Activated naive CD4-positive, alpha-beta T cell treated with anti-CD3 and anti-CD28 coated beads for 36 hours (primary cell): ENCODE measurements at places on chromosomes 12 and 14.

GRCh38 chr14:94388384-94389103 is at the start of gene SERPINA1:
TSS of gene SERPINA1 (minus strand) at chr14:94388602. CDS start at chr14:94383237, 5,365 bp downstream.
- H3K4me1 ChIP-seq, result peaks cover 28% of the 10 kb centered on the region
- no peak within 1 kb of the TSS for H3K4me3 ChIP-seq
- no peaks in the 10 kb centered on the region for H3K36me3 ChIP-seq
- no peaks in the 10 kb centered on the region for H3K27me3 ChIP-seq
- no peak within 1 kb of the TSS for H3K27ac ChIP-seq

- no peak overlapping the region for H3K27ac ChIP-seq
- H3K4me1 ChIP-seq, result no peaks in the 10 kb centered on the region
- no peak for DNase-seq
- no peak overlapping the region for H3K4me3 ChIP-seq
- no peaks in the 10 kb centered on the region for H3K27me3 ChIP-seq
Observed at GRCh38 chr14:100777818-100778525, 47.9 kb upstream of the MEG3 start.

- H3K27me3 ChIP-seq, result peaks cover 38% of the 10 kb centered on the region
- no peaks in the 10 kb centered on the region for H3K36me3 ChIP-seq
- H3K4me3 ChIP-seq, result no peak overlapping the region
- no peak for DNase-seq
- no peaks in the 10 kb centered on the region for H3K4me1 ChIP-seq
- H3K27ac ChIP-seq, result no peak overlapping the region
Observed at GRCh38 chr14:100714258-100714892, 12.3 kb upstream of the DLK1 start.

DNA sequence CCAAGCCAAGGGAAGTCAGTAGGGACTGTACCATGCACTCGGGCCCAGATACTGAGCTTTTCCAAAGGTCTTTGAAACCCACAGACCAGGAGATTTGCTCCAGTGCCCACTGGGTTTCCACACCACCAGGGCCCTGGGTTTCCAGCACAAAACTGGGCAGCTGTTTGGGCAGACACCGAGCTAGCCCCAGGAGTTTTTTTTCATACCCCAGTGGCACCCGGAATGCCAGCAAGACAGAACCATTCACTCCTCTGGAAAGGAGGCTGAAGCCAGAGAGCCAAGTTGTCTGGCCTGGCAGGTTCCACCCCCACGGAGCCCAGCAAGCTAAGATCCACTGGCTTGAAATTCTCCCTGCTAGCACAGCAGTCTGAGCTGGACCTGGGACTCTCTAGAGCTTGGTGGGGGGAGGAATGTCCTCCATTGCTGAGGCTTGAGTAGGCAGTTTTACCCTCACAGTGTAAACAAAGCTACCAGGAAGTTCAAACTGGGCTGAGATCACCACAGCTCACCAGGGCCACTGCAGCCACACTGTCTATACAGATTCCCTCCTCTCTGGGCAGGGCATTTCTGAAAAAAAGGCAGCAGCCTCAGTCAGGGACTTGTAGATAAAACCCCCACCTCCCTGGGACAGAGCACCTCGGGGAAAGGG is 793.7 kb downstream of the RPS29 start:
- H3K27me3 ChIP-seq, result no peaks in the 10 kb centered on the region
- no peaks in the 10 kb centered on the region for H3K36me3 ChIP-seq
- no peak overlapping the region for H3K4me3 ChIP-seq
- no peak for DNase-seq

DNA sequence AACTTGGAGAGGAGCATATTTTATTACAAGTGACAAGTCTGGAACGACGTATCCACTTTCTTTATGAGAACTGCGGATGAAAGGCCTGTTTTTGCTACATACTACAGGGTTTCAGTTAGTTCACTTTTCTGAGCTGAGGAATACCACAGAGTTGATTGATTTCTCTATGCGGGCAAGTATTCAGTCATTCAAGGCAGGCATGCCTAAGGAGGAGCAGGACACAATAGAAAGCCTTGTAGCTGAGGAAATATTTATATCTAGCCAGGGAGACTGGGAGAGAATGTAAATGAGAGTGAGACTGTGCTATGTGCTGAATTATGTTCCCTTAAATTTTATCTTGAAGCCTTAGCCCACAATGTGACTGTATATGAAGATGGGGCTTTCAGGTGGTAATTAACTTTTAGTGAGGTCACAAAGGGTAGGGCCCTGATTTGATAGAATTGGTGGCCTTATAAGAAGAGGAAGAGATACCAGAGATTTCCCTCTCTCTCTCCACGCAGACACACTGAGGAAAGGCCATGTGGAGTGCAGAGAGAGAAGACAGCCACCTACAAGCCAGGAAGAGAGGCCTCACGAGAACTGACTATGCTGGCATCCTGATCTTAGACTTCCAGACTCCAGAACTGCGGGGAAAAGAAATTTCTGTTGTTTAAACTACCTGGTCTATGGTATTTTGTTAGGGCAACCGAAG is 459.0 kb upstream of the ATP2B1 start:
- H3K36me3 ChIP-seq, result no peaks in the 10 kb centered on the region
- no peak overlapping the region for H3K27ac ChIP-seq
- DNase-seq, result no peak
- no peak overlapping the region for H3K4me3 ChIP-seq
- no peaks in the 10 kb centered on the region for H3K4me1 ChIP-seq

GRCh38 chr14:94051779-94052178 is 25.6 kb downstream of the OTUB2 start:
- peaks cover 49% of the 10 kb centered on the region for H3K36me3 ChIP-seq
- no peak for DNase-seq
- H3K4me1 ChIP-seq, result peaks cover 6% of the 10 kb centered on the region

GRCh38 chr14:26124896-26125438 is 472.9 kb downstream of the NOVA1 start:
- H3K27ac ChIP-seq, result no peak overlapping the region
- H3K4me1 ChIP-seq, result no peaks in the 10 kb centered on the region
- H3K36me3 ChIP-seq, result no peaks in the 10 kb centered on the region
- DNase-seq, result no peak

DNA sequence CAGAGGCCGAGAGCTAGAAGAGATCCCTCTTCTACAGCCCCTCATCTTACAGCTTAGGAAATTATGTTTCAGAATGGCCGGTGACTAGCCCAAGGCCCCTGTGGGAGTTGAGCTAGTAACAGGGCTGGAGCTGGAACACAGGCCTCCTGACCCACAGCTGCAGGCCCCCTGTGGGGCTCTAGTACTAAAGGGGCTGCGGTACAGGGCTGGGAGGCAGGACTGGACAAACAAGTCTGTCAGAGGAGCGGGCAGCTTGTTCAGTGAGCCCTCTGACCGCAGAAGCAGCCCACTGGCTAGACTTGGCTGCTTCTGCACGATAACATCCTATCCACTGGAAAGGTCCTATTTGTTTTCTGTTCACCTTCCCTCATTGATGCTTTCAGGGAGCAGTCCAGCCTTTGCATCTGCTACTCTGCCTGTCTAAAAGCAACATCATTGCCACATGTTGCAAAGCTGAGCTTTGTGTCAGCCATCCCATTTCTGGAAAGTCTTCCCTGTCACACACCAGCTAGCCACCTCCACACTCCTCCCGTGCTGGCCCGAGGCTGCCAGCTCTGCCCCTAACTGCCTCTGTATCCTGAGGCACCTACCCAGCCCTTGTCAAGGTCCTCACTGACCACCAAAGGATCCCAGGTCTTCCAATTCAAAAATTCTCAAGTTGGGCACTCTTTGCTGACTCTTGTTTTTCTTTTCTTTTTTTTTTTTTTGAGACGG is 10.2 kb downstream of the PSMC1 start:
- no peaks in the 10 kb centered on the region for H3K4me1 ChIP-seq
- H3K27ac ChIP-seq, result no peak overlapping the region
- peaks cover 41% of the 10 kb centered on the region for H3K36me3 ChIP-seq
- H3K4me3 ChIP-seq, result no peak overlapping the region

GRCh38 chr14:94914191-94914590 is 144.3 kb upstream of the GSC start:
- H3K4me1 ChIP-seq, result no peaks in the 10 kb centered on the region
- DNase-seq, result no peak
- H3K27ac ChIP-seq, result no peak overlapping the region
- H3K27me3 ChIP-seq, result peaks cover 19% of the 10 kb centered on the region
- H3K36me3 ChIP-seq, result no peaks in the 10 kb centered on the region
- H3K4me3 ChIP-seq, result no peak overlapping the region

GRCh38 chr12:106896603-106897002 is 59.1 kb upstream of the TMEM263 start:
- H3K4me1 ChIP-seq, result peaks cover 3% of the 10 kb centered on the region
- no peaks in the 10 kb centered on the region for H3K36me3 ChIP-seq
- H3K27ac ChIP-seq, result no peak overlapping the region
- no peak for DNase-seq
- no peak overlapping the region for H3K4me3 ChIP-seq
- no peaks in the 10 kb centered on the region for H3K27me3 ChIP-seq

- H3K4me1 ChIP-seq, result peaks cover 15% of the 10 kb centered on the region
- no peaks in the 10 kb centered on the region for H3K36me3 ChIP-seq
- peak; percentile 39 for DNase-seq
- H3K4me3 ChIP-seq, result no peak overlapping the region
- no peaks in the 10 kb centered on the region for H3K27me3 ChIP-seq
Observed at GRCh38 chr12:31773867-31774266, 45.0 kb upstream of the AMN1 start.

- H3K36me3 ChIP-seq, result peaks cover 1% of the 10 kb centered on the region
- no peaks in the 10 kb centered on the region for H3K27me3 ChIP-seq
- no peak overlapping the region for H3K27ac ChIP-seq
- no peak overlapping the region for H3K4me3 ChIP-seq
- no peak for DNase-seq
Observed at GRCh38 chr12:24861766-24862540, 86.9 kb downstream of the BCAT1 start.

DNA sequence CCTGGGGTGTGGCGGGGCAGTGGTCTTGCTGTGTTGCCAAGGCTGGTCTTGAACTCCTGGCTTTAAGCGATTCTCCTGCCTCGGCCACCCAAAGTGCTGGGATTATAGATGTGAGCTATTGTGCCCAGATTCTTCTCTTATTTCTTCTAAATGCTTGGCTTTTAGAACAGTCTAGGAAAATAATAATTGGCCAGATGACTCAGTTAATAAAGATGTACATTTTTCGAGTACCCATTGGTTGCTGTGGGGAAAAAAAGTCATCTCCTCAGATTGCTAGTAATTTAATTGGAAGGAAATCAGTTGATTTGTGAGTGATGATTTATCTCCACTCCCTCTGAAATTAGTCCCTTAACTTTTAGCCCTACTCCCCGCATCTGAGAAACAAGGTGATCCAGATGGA is 45.5 kb downstream of the CHST11 start:
- H3K27ac ChIP-seq, result no peak overlapping the region
- no peak for DNase-seq
- no peak overlapping the region for H3K4me3 ChIP-seq
- H3K4me1 ChIP-seq, result peaks cover 67% of the 10 kb centered on the region
- H3K36me3 ChIP-seq, result no peaks in the 10 kb centered on the region
- H3K27me3 ChIP-seq, result no peaks in the 10 kb centered on the region

- H3K27me3 ChIP-seq, result no peaks in the 10 kb centered on the region
- peak overlapping the region; percentile 96 for H3K27ac ChIP-seq
- peaks cover 4% of the 10 kb centered on the region for H3K36me3 ChIP-seq
- peak overlapping the region; percentile 95 for H3K4me3 ChIP-seq
Observed at GRCh38 chr12:29382251-29382650, 1.3 kb upstream of the ERGIC2 start.

DNA sequence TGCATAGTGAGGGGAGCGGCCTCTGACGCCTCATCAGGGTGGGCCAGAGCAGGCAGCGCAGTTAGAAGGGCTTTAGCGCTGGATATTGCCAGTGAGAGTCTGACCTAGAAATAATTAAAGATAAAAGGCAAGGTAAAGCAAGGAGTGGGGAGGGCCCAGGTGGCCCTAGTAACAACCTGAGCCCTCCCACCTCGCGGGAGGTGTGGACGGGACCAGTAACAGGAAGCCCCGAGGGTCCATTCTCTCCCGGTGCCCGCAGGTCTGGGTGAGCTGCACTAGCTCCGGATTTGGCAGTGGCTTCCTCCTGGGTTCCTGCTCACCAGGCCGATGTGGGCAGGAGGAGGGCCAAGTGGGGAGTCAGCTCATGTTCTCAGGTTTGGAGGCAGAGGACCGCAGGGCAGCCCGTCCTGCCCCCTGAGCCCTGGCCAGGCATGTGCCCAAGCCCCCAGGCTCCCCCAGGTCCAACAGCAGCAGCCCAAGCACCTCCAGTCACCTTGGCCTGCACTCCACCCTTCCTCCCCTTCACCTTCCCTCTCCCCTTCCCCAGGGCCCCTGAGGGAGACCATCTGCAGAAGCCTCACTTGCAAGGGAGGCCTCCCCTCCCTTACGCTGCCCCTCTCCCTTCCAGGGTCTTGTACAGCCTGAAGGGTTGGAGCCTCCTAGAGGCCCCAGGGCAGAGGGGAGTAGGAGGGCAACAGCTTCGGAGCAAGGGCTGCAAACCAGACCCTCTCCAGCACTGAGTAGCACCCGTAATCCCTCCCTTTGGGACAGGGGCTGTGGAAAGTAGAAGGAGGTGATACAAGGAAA is 144.3 kb upstream of the FKBP4 start:
- no peak overlapping the region for H3K4me3 ChIP-seq
- DNase-seq, result no peak
- peaks cover 21% of the 10 kb centered on the region for H3K27me3 ChIP-seq
- H3K4me1 ChIP-seq, result no peaks in the 10 kb centered on the region
- H3K27ac ChIP-seq, result no peak overlapping the region

- no peaks in the 10 kb centered on the region for H3K27me3 ChIP-seq
- no peak overlapping the region for H3K4me3 ChIP-seq
Observed at GRCh38 chr14:102200690-102201352, 61.1 kb downstream of the WDR20 start.

GRCh38 chr12:46304070-46304469 is 35.2 kb upstream of the SLC38A1 start:
- H3K4me3 ChIP-seq, result no peak overlapping the region
- H3K36me3 ChIP-seq, result peaks cover 2% of the 10 kb centered on the region
- peaks cover 8% of the 10 kb centered on the region for H3K4me1 ChIP-seq
- no peak for DNase-seq
- H3K27ac ChIP-seq, result no peak overlapping the region

- no peak overlapping the region for H3K27ac ChIP-seq
- no peak for DNase-seq
- H3K27me3 ChIP-seq, result no peaks in the 10 kb centered on the region
- no peak overlapping the region for H3K4me3 ChIP-seq
- H3K4me1 ChIP-seq, result no peaks in the 10 kb centered on the region
- no peaks in the 10 kb centered on the region for H3K36me3 ChIP-seq
Observed at GRCh38 chr12:129599406-129599805, 304.4 kb downstream of the TMEM132D start.

DNA sequence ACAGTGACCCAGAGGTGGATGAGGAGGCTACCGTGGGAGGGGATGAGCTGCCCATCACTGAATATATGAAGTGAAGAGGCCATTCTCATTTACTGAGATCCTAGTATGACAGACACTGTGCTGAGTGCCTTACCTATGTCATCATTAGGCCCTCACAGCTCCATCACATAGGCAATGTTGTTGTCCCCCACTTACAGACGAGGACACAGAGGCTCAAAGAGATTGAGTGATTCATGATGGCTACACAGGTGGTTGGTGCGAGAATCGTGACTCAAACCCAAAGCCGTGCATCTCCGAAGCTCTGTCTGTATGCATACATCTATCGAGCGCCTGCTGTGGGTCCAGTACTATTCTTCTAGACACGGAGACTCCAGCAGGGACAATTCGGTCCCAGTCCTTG is 5.9 kb upstream of the CCDC197 start:
- no peaks in the 10 kb centered on the region for H3K36me3 ChIP-seq
- no peak for DNase-seq
- H3K4me1 ChIP-seq, result peaks cover 13% of the 10 kb centered on the region
- H3K27me3 ChIP-seq, result no peaks in the 10 kb centered on the region
- no peak overlapping the region for H3K4me3 ChIP-seq
